Head of caudate nucleus (tissue), 42 donors: ENCODE measurements at places on chromosomes 16 and 17.

DNA sequence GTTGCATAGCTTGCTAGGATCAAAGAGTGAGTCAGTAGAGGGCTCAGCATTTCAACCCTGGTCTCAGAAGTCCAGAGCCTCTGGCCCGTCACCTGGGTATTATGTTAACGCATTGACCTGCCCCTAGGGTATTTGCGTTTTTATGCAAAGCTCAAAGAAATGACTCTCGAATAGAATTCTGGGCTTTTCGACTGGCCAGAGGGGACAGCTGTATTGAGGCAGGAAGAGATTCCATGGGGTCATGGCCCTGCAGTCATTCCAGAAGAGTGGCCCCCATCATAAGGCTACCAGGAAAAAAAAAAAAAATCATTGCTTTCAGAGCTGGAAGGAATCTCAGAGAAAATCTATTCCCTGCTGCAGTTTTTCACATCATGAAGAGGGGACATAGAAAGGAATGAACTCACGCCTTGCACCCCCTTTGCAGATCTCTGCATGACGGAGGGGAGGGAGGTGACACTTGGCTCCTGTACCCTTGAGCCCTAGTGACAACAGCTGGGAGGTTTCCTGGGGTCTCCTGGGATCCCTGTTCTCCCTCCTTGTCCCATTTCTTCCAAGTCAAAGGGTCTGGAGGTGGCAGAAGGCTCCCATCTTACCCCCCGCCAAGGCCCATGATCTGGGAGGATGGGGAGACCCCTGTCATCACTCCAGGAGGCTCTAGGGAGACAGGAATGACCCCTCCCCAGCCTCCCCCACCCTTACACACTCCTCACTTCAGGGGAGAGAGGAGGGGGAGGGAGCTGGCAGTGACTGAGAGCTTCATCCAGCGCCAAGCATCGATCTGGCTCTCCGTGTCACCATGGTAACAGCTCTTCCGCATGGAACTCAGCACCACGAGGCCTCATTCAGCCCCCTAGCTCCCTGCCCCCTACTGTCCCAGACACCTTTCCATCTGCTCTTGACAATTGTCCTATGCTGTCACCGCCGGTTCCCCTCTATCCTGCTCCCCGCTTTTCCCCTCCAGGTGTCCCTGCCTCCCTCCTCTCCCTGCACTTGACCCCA is 35.8 kb downstream of the GP2 start:
- DNase-seq = no peak

- peak; percentile 93 for DNase-seq
Measured at GRCh38 chr17:78925234-78925633, at the start of gene TIMP2. TIMP2 (minus strand) TSS chr17:78925387; CDS start chr17:78925088, 299 bp downstream.

DNA sequence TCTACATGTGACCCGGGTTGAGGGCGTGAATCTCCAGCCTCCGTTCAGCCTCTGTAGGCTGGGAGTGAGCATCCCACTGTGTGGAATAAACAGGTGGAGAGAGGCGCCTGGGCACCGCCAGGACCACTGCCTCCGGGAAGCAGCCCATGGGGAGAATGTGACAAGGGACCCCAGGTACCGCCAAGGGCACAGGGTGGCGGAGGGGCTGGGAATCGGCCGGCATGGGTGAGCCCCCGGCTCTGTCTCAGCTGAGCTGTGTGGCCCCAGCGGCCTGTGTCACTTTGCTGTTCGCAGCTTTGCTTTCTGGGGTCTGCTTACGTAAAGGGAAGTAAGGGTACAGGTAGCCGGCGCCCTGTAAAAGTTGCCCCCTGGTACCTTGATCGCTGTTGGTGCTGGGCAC is 11.5 kb downstream of the GSE1 start:
- no peak for DNase-seq

- no peak for DNase-seq
Measured at GRCh38 chr17:55005520-55005919, 37.0 kb downstream of the STXBP4 start.

DNA sequence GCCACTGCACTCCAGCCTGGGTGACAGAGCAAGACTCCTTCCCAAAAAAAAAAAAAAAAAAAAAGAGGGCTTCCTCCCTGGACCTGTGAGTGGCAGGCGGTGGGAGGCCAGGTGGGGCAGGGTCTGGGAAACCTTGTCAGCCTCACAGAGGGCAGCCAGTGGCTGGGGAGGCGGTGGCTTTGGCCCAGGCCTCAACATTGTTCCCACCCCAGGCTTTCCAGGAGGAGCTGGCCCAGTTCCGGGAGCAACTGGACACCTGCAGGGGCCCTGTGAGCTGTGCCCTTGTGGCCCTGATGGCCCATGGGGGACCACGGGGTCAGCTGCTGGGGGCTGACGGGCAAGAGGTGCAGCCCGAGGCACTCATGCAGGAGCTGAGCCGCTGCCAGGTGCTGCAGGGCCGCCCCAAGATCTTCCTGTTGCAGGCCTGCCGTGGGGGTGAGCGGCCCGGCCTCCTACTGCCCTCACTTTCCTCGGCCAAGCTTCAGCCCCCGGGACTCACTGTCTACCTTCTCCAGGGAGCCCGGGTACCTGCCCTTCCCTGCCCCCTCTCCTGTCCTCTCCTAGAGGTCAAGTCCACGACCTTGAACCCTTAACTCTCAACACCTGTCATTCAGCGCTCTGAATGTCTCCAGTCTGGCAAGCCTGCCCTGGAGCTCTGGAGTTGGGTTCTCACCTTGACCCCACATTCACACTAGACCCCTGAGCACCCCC is 12.4 kb downstream of the ZNF213 start:
- DNase-seq = no peak

DNA sequence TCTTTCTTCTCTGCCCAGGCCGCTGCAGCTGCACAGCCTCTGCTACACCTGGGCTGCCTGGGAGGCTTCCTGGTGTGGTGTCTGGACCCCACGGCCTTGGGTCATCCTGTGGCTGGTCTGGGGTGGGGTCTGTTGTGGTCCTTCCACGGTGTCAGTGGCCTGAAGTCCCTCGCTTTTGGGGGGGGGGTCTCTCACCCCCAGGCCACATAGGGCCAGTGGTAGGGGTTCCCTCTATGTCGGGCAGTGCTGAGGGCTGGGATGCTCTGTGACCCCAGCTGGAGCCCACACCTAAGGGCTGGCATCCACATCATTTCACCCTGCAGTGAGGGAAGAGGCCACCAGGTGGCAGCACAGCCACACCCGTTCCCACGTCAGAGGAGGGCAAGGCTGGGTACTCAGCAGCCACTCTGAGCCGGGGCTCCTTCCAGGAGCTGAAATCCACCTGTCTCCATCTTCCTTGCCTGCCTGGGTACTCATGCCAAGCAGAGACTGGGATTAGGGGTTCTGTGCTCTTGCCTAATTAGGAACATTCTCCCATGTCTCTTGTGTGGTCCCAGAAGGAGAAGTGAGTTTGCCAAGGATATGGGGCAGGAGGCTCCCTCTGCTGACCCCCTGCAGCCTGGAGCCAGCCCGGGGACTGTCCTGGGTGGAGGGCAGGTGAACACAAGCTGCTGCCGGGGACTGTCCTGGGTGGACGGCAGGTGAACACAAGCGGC is 13.0 kb downstream of the ENGASE start:
- peak; percentile 81 for DNase-seq

DNA sequence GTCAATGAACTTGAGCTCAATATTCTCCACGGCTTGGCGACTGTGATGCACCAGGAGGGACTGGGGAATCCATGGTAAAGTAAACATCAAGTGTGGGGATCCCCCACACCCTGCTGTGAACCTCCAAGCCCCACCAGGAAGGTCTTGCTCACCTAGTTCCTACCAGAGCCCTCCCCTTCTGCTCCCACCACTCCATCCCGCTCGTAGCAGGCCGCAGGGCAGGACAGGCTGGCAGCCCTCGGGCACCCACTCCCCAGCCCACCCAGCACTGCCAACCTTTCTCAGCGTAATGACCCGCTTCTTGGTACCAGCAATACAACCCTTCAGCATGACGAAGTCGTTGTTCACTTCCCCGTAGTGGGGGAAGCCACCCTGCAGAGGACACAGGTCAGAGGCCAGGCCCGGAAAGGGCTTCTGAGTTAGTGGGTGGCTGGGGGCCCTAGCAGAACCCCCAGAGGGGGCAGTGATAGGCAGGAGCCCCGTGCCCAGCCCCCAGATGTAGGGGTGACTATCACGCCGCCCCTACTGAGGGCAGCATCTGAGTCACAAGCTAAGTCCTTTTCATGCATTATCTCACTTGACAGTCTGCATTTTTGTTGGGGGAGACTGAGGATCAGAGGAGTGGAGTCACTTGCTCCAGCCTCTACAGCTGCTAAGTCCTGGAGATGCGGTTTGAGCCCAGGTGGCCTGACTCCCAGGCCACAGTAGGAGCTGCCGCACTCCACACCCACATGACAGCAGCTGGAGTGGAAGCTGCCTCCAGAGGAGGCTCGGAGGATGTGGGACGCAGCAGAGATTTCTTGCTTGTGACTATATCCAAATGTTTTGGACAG is 2.8 kb upstream of the MSRB1 start:
- DNase-seq = no peak

DNA sequence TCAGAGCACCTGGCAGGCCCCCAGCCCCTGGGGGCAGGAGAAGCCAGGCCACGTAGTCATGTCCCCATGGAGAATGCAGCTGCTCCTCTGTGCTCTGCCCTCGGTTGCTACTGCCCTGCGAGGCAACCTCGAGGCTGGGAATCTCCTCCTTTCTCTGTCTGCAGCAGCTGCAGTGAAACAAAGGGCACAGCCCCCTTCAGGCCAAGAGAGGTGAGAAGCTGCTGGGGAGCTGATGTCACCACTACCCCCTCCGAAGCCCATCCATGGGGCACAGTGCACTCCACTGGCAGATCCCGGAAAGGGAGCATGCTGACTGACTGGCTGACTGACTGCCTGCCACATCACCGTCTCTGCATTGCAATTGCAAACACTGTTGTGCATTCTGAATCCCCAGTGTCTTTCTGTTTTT is 103.7 kb downstream of the GRIN2A start:
- no peak for DNase-seq

- DNase-seq = peak; percentile 79
Measured at GRCh38 chr17:79558091-79558900, 52.6 kb downstream of the RBFOX3 start.

DNA sequence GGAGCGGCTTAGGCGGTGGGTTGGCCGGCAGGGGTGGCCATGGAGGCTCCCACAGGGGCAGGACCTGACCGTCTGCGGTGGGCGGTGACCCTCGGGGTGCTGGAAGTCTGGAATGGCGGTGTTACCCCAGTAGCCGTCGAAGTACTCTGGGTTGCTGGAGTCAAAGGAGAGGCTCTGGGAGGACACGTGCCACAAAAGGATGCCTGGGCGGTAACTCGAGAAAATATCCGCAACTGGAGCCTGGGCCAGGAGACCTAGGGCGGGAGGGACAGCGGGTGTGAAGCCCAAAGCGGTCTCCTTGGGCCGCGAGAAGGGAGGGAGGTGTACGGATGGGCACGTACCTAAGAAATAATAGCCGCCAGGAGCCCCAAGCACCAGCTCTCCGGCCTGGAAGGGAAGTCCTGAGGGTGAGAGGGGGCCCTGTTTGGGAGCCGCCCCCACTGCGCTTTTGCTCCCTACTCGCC is 4.6 kb downstream of the ITGA2B start:
- DNase-seq = no peak

- no peak for DNase-seq
Measured at GRCh38 chr17:50220811-50221210, 19.4 kb upstream of the COL1A1 start.

- peak; percentile 93 for DNase-seq
Measured at GRCh38 chr17:42964161-42964932, at the start of gene AARSD1. AARSD1 (minus strand) TSS chr17:42964454; CDS start chr17:42964440, 14 bp downstream.

DNA sequence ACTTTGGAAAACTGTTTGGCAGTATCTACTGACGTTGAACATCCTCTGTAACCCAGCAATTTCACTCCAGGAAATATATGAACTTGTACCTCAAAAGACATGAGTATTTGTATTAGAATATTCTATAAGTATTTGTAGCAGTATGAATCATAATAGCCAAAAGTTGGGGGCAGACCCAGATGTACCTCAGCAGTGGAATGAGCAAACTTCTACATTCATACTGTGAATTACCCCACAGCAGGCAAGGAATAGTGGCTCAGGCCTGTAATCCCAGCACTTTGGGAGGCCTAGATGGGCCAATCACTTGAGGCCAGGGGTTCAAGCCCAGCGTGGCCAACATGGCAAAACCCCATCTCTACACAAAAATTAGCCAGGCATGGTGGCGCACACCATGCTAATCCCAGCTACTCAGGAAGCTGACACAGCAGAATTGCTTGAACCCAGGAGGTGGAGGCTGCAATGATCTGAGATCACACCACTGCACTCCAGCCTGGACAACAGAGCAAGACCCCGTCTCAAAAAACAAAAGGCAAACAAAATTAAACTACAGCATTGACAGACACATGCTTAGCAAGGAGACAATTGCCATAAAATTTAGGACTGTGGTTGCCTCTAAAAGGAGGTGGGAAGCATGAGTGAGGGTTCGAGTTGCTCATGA is 11.2 kb upstream of the HELZ start:
- no peak for DNase-seq

- no peak for DNase-seq
Measured at GRCh38 chr16:70804153-70804733, 3.3 kb upstream of the VAC14 start.

DNA sequence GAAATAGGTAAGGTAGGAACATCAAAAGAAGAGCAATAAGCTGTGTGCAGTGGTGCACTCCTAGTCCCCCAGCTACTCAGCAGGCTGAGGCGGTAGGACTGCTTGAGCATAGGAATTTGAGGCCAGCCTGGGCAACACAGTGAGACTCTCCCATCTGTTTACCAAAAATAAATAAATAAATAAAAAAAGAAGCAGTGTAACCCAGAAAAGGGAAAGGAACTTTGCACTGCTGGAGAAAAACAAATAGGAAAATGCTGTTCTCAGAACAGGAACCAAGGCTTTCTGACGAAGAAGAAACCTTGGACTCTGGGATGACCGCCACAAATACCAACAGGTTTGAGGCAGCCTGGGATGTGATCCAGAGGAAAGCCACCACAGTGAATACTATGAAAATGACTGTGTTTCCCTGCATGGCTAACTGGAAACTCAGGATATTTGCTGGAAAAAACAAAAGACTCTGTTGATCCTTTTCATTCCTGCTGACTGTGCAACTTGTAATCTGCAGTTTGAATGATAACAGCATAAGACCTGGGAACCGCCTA is 41.2 kb downstream of the TTC19 start:
- peak; percentile 51 for DNase-seq

DNA sequence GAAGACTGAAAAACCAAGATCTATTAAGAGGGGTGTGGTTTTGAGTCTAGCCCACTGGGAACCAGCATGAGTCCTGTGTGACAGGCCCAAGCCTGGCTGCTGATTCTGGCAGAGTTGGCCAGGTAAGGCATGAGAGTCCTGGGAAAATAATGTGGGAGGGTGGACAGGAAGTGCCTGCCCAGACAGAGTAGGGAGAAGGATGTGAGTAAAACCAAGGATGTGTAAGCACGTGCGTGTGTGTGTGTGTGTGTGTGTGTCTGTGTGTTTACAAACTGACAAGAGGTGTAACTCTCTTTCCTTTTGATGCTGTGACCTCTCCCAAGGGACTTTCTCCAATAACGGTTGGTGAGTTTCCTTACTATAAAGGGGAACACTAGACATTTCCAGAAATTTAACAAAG is 15.6 kb upstream of the TEX2 start:
- no peak for DNase-seq

GRCh38 chr16:19348125-19348524 is 62.6 kb downstream of the CLEC19A start:
- no peak for DNase-seq

GRCh38 chr17:6437466-6437865 is 2.5 kb upstream of the AIPL1 start:
- DNase-seq = no peak
